ENCODE measurements at places on chromosomes 1 and 21.

DNA sequence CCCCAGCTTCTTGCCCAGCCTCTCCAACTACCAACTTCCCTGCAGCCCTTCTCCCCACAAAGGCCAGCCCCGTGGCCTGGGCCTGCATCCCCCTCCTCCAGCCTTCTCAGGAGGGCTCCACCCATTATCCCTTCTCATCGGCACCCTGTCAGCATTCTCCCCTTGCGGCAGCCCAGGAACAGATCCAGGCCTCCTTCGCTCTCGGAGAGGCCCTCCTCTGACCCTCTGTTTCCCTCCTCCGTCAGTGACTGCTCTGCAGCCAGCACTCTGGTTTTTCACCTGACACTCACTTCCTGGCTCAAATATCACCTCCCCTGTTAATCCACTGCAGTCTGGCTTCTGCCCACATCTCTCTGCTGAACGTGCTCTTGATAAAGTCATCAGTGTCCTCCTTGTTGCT, 17.5 kb downstream of the ADGRB2 start:
- no peak for DNase-seq

DNA sequence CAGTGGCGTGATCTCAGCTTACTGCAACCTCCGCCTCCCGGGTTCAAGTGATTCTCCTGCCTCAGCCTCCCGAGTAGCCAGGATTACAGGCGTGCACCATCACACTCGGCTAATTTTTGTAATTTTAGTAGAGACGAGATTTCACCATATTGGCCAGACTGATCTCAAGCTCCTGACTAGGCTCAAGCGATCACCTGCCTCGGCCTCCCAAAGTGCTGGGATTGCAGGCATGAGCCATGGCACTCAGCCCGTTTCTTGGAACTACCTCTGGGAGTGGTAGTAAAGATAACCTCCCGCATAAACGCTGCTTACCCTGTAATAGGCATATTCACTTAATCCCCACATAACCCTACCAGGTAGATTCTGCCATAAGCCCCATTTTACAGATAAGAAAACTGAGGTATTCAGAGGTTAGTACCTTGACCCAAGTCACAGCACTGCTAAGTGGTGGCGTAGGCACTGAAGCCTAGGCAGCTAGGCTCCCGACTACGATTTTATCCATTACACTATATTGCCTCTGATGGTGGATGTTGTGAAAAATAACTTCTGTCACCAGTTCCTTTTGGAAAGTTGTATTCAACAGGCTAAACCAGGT, 143.8 kb downstream of the SDCCAG8 start:
- DNase-seq: no peak

DNA sequence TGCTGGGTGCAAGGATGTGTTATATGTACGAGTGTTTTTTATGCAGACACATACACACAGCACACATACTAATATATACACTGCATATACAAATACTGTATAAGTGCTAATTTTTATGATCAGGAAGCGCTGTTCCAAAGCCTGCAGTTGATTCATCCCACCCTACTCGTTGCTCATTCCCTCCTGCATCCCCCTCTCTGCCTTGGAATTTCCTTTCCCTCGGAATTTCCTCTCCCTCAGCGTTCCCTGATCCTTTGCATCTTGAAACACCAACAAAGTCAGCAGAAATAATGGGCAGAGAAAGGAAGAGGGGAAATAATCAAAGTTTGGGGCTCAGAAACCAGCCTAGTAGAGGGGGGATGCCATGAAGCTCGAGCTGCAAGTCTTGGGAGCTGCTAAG, 98.9 kb downstream of the CSMD2 start:
- no peak for DNase-seq

GRCh38 chr1:213782941-213783672, 204.7 kb upstream of the PROX1 start:
- no peak for DNase-seq

GRCh38 chr1:192588546-192588945, 13.0 kb downstream of the RGS1 start:
- no peak for DNase-seq

DNA sequence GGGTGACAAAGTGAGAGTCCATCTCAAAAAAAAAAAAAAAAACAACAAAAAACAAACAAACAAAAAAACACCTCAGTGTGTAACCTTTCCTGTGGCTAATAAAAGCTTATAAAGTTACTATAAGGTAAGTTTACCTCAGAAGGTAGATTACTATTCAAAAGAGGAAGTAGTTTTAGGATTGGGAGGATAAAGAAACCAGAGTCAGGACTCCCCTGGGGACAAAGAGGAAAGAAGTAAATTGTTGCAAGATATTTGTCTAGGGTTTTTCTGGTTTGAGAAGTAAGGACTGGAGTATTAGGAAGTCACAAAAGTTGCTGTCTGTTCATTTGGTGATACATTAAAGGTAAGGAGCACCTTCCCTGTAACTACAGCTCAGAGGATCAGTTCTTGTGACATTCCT, 23.8 kb upstream of the CENPF start:
- no peak for DNase-seq

- no peak for DNase-seq
Observed at GRCh38 chr1:182972829-182973228, 19.9 kb upstream of the SHCBP1L start.

DNA sequence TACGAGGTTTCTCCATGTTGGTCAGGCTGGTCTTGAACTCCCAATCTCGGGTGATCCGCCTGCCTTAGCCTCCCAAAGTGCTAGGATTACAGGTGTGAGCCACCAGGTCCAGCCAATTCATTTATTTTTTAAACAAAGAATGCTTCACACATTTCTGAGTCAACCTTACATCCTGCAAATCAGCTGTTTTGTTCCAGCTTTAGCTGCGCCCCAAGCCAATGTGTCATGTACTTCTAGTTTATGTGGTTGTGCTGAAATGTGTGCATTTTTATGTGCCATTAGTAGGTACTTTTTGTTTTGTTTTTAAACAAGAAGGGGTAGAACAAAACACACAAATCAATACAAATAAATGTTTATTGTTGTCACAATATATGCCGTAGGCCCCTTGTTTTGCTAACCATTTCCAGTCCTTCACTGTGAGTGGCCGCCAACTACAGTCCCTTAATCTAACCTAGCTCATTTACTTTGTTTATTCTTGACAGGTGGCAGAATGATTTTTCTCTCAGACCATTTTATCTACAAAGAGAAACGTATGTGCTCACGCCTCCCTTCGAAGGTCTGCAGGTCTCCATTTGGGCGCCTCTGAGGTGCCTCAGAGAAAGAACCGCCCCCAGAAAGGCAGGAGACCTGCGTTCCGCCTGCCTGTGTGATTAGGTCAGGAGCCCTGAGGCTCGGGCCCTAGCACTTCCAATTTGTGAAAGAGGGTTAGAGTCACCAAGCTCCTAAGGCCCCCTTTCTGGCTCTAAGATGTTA, 2.8 kb upstream of the CASQ2 start:
- DNase-seq: no peak

- no peak for DNase-seq
Observed at GRCh38 chr1:207518608-207519236, 22.8 kb downstream of the CR1 start.

- DNase-seq: no peak
Observed at GRCh38 chr1:190847166-190847565, 369.5 kb upstream of the BRINP3 start.

- DNase-seq: no peak
Observed at GRCh38 chr1:54358503-54359168, 47.6 kb downstream of the SSBP3 start.

GRCh38 chr1:191634801-191635508, 523.3 kb upstream of the RGS18 start:
- no peak for DNase-seq
